ENCODE measurements at places on chromosomes 3 and 15.

- DNase-seq = no peak
These were observed 334.5 kb upstream of the FRG2C start for GRCh38 chr3:75329476-75330097.

DNA sequence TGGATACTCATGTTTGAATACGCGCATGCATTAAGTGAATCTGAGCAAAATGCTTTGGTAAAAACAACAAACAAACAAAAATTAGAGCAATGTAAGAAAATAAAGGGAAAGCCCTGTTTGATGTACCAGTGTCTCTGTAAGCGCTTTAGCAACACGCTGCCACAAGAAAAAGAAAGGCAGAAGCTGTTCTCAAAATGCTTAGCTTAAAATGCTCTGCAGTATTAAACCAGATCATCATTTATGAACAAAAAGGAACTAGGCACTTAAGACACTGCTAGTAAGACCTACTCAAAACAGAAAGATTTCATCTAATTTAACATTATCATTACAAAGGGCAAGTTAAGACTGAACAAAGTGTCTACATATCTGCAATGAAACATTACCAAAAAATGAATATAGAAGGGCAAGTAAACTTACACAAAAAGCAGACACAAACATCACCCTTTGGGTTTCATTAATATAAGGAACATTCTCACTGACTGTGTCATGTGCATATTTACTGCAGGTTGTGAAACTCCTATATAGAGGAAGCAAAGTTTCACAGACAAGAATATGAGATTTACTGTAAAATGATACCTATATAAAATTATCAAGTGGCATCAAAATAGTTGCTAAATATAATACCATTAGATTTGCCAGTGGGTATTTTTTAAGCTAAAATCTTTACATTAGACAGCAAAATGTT is 102.1 kb downstream of the FBXL22 start:
- no peak for DNase-seq

GRCh38 chr15:89361451-89362202 is 27.0 kb upstream of the POLG start:
- peak; percentile 45 for DNase-seq

- no peak for DNase-seq
These were observed 204.4 kb upstream of the C2CD4B start for GRCh38 chr15:62369454-62369853.

DNA sequence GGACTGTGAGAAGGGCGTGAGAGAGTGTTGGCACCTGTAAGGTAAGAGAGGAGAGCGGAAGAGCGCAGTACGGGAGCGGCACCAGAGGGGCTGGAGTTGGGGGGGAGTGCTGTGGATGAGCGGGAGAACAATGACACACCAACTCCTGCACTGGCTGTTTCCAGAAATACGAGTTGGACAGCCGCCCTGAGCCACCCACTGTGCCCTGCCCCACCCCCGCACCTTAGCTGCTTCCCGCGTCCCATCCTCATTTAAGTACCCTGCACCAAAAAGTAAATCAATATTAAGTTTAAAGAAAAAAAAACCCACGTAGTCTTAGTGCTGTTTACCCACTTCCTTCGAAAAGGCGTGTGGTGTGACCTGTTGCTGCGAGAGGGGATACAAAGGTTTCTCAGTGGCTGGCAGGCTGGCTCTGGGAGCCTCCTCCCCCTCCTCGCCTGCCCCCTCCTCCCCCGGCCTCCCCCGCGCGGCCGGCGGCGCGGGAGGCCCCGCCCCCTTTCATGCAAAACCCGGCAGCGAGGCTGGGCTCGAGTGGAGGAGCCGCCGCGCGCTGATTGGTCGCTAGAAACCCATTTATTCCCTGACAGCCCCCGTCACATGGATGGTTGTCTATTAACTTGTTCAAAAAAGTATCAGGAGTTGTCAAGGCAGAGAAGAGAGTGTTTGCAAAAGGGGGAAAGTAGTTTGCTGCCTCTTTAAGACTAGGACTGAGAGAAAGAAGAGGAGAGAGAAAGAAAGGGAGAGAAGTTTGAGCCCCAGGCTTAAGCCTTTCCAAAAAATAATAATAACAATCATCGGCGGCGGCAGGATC is at the start of gene SOX2:
SOX2 (plus strand) TSS at position 601 of the 811 bp plus-strand sequence. CDS start 436 bp downstream, outside the sequence.
- DNase-seq = peak; percentile 13

DNA sequence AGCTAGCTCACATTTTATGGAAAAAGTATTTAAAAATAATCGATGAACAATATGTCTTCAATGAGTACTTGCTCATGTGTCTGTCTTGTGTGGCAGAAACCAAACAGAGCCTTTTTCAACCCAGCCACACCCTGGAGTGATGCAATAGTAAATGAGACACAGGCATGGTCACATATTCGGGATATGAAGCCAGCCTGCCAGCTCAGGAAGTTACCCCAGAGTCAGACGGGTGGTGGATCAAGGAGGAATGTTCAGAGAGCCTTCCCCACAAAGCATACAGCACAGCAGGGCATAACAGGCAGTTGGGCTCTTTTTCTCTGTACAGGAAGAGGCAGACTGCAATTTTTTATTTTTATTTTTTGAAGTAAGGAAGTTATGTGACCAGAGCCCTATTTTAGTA is 27.3 kb downstream of the LARP6 start:
- no peak for DNase-seq

GRCh38 chr3:81299481-81299880 is 462.0 kb downstream of the GBE1 start:
- DNase-seq = no peak

DNA sequence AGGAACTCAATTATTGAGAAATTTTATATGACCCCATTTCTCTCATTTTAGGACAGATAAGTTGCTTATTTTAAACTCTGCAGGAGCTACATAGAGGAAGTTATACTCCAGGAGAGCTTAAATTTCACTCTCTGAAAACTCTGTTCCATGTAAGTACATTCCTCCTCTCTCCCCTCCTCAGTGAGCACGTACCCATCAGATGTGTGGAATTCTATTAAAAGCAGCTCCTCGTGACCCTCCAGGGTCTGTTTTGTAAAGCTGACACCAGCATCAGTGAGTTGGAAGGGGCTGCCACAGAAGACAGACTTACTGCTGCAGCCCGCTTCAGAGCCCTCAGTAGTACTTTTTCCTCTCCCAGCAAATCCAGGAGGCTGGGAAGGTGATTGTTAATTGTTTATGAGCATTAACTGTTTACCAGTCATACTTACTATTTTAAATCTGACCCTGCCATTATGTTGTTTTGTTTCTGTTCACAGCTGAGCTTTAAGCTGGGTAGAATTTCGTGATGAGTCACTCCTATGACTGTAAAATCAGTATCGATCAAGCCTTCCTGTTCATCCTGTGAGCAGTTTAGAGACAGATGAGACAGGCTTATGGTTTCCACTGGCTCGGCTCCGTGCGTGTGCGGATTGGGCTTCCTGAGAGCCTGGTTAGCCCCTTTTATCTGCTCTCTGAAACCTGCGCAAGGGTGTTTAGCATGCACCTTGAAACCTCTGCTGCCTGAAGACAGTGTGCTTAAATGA is 20.4 kb downstream of the IGF1R start:
- DNase-seq = peak; percentile 7

DNA sequence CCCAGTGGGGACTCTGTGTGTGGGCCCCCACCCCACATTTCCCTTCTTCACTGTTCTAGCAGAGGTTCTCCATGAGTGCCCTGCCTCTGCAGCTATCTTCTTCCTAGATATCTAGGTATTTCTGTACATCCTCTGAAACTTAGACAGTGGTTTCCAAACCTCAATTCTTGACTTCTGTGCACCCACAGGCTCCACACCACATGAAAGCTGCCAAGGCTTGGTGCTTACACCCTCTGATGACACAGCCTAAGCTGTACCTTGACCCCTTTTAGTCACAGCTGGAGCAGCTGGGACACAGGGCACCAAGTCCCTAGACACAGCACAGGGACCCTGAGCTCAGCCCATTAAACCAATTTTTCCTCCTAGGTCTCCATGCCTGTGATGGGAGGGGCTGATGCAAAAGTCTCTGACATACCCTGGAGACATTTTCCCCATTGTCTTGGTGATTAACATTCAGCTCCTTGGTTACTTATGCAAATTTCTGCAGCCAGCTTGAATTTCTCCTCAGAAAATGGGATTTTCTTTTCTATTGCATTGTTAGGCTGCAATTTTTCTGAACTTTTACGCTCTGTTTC is 304.5 kb downstream of the OTOL1 start:
- DNase-seq = no peak

DNA sequence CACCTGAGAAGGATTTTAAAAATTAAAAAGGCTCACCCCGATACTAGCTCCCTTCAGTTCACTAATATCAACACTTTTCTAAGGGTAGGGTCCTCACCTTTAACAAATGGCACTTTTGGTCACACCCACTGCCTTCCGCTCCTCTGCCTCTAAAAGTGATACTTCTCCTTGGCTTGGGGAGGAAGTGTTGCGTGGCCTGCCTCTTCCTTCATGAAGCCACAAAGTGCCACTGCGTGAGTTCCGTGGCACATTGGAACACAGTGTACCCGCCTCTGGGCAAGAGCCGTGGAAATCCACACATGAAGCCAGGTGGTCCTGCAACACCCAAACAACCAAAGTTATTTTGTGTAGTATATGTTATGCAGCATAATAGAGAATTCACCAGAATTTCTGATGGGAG is 3.9 kb downstream of the B4GALT4 start:
- no peak for DNase-seq

- DNase-seq = no peak
These were observed 214.5 kb upstream of the HES1 start for GRCh38 chr3:193921465-193921864.

- DNase-seq = no peak
These were observed 307.7 kb downstream of the ARPP21 start for GRCh38 chr3:35946854-35947515.

GRCh38 chr15:88243895-88244787 is 12.4 kb downstream of the NTRK3 start:
- no peak for DNase-seq

DNA sequence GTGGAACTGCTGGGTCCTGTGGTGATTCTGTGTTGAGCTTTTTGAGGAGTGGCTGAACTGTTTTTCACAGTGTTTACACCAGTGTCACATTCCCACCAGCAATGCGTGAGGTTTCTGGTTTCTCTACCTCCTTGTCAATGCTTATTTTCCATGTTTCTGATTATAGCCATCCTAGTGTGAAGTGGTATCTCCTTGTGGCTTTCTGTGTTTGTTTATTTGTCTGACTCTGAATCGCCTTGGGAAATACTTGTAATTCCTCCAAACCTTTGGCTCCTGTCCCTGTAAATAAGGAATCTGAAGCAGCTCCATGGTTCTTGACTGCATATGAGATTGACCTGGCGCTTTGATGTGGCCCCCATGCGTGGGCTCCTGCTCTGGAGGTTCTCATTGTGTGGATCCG is 20.6 kb downstream of the FAN1 start:
- DNase-seq = no peak

GRCh38 chr3:11136830-11137626 is 17.3 kb upstream of the HRH1 start:
- no peak for DNase-seq

DNA sequence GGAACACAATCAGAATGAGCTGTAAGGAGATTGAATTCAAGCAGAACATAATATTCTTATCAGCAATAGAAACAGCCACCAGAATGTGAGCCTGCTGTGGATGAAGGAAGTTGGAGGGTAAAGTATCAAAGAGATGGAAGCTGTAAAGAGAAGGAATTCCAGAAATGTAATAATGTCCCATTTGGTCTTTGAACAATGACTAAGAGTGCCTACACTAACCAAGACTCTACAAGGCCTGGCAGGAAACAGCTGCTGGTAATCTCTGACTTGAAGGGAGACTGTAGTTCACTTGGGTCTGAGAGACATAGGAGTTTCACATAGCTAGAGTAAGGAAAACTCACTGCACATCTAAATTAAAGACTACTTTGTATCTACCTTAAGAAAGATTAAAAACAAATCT is 1176.0 kb upstream of the ALCAM start:
- DNase-seq = no peak

DNA sequence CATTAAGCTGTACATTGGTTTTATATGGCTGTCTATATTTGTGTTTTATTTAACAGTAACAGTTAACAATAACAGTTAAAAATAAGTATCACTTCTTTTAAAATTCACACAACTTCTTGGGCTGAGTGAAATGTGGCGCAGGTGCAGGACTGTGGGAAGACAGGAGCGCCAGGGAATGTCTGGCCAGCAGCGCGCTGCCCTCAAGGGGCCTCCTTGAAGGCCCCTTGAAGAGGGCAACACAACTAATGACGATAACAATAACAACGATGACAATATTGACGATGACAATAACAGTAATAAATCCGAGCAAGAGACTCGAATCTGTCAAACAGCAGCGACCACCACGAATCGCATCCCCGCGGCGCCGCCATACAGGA is 411 bp upstream of the PPP2R3A start:
- DNase-seq = no peak

DNA sequence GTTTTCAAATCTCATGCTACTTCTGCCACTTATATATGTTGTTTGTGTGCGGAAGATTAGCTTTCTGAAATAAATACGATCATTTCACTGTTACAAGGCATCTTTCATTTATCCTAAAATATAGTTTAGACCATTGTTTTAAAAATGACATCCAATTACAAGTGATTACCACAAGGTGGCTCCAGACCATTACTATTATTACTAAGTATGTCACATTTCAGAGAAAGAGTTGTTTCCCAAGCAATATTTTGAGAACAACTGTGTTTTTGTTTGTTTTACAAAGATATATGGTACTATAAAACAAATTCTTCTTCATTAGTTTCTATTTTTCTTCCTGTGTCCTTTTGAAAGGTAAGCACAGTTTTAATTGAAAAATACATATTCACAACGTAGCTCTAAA is 136.0 kb upstream of the RAP2B start:
- no peak for DNase-seq

- DNase-seq = peak; percentile 51
These were observed 52.3 kb downstream of the CCDC54 start for GRCh38 chr3:107429320-107430181.

GRCh38 chr3:65284961-65285360 is 597.2 kb upstream of the ADAMTS9 start:
- no peak for DNase-seq

GRCh38 chr15:73318463-73319351 is 50.1 kb downstream of the HCN4 start:
- DNase-seq = no peak

DNA sequence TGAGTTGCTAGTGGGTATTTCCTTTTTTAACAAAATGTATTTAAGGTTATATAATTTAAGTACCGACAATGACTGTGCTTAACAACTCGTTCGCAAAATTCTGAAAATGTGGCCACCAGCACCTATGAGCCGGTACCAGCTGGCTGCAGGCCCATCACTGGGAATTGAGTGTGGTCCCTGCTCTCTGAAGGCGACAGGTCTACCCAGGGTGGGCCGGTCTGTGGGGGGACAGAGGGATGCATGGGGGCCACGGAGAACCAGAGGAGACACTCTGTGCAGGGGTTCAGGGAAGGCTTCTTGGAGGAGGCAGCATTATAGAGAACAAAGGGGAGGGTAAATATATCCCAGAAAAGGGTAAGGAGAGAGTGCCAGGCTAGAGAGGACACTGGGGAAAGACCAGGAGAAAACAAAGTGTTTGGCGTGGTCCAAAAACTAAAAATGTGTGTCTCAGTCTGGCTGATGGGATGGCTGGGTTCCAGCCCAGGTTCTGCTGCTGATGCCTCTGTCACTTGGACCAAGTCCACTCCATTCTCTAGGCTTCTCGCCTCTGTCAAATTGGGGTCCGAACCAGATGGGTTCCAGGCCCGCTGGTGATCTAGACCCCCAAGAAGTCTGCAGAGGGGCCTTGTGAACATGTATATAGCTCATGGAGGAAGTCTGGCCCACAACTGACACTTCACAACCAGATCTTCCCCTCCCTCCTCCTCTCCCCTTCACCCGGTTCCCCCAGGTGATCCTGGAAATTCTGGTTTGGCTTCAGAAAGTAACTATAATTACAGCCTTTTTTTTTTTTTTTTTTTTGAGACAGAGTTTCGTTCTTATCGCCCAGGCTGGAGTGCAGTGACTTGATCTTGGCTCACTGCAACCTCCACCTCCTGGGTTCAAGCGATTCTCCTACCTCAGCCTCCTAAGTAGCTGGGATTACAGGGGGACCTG is 10.7 kb upstream of the CYP11A1 start:
- DNase-seq = no peak
